ENCODE measurements at places on chromosomes 16 and 17. TPM values are rescaled to one million over a fixed set of nuclear protein-coding genes. Genes with fewer than 3 reads are reported as not detected.
A peak's percentile ranks its signal among the peaks of the same experiment; 100 is the strongest.

Gene HBZ
- total RNA-seq: not detected

Gene CRHR1
- total RNA-seq: not detected

Gene CASKIN2
- 9.2 TPM for total RNA-seq

Gene NOXO1
- total RNA-seq: not detected

Gene RASD1
- total RNA-seq: 0.89 TPM

Gene PLEKHG4
- total RNA-seq: 24.2 TPM

Gene DNAH2
- not detected for total RNA-seq

GRCh38 chr16:85729452-85730185, 21.3 kb downstream of the C16orf74 start:
- H3K36me3 ChIP-seq: no peaks in the 10 kb centered on the region
- H3K27me3 ChIP-seq: no peaks in the 10 kb centered on the region
- no peak overlapping the region for H3K27ac ChIP-seq
- no peak for DNase-seq
- no peaks in the 10 kb centered on the region for H3K4me1 ChIP-seq

DNA sequence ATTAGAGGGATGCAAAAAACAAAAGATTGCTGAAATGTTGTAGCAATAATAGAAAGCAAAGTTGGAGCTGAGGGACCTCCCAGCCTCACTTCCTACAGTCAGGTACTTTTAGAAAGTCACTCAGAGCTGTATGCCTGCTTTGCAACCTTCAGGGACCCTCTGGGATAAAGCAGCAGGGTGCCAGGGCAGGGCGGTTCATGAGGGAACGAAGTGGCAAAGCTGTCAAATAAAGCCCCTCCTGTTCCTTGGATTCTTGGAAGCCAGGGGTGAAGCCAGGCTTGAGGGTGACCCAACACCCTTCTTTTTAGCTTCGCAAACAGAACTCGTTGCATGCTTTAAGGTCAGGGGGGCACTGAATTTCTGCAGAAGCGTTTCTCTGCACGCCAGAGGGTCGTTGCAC, 767 bp downstream of the ATP2C2 start:
- H3K4me3 ChIP-seq: no peak overlapping the region
- peaks cover 71% of the 10 kb centered on the region for H3K27me3 ChIP-seq
- H3K4me1 ChIP-seq: no peaks in the 10 kb centered on the region
- H3K27ac ChIP-seq: no peak overlapping the region

DNA sequence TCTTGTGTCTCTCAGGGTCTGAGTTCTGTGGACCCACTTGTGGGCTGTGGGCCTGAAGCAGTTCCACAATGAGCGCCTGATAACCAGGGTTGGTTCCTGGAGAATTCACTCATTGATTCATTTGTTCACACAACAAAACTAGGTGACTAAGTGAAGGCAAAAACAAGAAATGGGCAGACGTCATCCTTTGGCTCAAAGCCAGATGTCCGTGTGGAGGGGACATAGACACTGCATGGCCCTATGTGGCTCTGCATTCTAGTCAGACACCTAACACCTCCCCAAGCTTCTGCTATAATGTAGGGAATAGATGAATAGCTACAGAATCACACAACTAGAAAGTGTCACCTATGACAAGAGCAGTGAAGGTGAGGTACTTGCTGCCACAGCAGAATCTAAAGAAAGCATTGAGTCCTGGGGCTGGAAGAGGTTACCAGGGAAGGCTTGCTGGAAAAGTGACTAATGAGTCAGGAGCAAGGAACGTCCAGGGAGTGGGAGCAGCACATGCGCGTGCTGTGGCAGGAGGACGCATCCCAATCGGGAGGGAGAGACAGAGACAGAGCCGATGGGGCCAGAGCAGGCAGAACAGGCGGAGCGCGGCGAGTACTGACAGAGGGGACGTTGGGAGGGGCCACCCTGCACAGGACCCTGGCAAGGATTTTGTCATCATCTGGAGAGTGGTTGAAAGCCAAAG, 58.9 kb downstream of the CES1 start:
- no peak overlapping the region for H3K27ac ChIP-seq
- no peaks in the 10 kb centered on the region for H3K36me3 ChIP-seq
- no peaks in the 10 kb centered on the region for H3K4me1 ChIP-seq
- no peaks in the 10 kb centered on the region for H3K27me3 ChIP-seq
- DNase-seq: peak; percentile 55

DNA sequence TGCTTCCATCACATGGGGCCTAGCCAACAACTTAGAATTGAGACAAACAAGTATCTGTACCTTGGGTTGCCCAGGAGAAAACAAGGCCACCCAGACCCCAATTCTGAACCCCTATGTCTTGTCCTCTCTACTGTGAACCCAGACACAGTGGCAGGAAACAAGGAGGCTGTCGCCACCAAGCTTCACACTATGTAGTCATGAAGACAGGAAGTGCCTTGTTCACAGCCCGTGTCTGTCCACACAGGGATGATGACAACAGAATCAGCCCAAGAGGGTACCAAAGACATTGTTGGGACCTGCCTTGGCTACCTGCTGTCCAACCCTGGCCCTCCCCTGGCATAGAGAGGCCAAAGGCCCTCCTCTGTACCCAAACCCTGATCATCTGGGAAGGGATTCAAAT, 84.8 kb downstream of the CDYL2 start:
- no peaks in the 10 kb centered on the region for H3K4me1 ChIP-seq
- H3K27me3 ChIP-seq: no peaks in the 10 kb centered on the region
- no peak overlapping the region for H3K27ac ChIP-seq
- no peak overlapping the region for H3K4me3 ChIP-seq

GRCh38 chr17:68565661-68566441, 35.3 kb downstream of the FAM20A start:
- H3K27ac ChIP-seq: peak overlapping the region; percentile 16
- no peak overlapping the region for H3K4me3 ChIP-seq
- peak; percentile 23 for DNase-seq

DNA sequence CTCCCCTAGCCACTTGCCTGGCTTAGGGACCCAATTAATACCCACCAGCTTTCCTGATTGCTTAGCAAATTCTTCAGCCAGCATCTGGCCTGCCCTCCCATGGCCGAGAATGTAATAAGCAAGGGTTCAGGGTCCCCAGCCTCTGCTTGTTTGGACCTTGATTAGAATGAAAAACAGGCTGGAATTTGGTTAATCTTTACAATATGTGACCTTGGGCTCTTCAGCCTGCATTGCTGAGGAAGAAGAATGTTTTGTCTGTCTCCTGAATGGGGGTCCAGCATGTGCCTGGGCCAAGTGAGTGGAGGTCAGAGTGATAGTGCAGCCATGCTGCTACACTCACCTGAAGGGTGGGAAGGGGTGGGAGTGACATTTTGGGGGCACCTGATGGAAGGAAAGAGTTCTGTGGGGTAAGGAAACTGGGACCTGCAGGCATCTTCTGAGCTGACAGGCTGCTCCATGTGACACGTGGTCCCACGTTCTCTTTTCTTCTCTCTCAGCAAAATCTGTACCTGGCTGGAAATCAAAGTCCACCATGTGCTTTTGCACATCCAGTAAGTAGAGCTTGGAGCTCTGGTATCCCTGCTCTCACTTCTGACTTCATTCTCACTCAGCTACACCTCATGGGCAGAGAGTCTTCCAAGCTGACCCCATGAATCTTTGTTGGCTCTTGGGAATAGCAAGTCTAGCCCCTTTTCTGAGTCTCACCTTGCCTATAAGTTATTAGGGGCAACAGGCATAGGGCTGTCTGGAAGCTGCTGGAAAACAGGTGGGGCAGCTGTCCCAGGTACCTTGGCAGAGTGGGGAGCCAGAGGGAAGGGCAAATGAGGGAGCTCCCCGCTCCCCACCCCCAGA, 5.3 kb downstream of the TMEM106A start:
- no peak for DNase-seq
- no peak overlapping the region for H3K27ac ChIP-seq
- H3K4me3 ChIP-seq: no peak overlapping the region
- no peaks in the 10 kb centered on the region for H3K27me3 ChIP-seq

GRCh38 chr16:88005181-88005581, 53.9 kb downstream of the BANP start:
- no peak overlapping the region for H3K4me3 ChIP-seq
- peak; percentile 13 for DNase-seq
- no peaks in the 10 kb centered on the region for H3K27me3 ChIP-seq
- H3K27ac ChIP-seq: no peak overlapping the region
- H3K36me3 ChIP-seq: peaks cover 13% of the 10 kb centered on the region

DNA sequence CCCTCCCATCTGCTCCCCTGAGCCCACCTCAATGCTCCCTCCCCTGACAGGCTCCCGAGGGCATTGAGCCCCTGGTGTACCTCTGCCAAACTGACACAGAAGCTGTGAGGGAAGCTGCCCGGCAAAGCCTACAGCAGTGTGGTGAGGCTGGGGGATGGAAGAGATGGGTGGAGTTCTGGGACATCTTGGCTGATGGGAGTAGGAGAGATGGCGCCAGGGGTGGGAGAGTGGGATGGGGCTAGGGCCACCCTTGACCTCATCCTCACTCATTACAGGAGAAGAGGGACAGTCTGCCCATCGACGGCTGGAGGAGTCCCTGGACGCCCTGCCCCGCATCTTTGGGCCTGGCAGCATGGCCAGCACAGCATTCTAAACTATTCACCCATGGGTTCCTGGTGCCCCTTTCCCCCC, 16.2 kb upstream of the CTCF start:
- H3K36me3 ChIP-seq: peaks cover 21% of the 10 kb centered on the region
- no peak for DNase-seq

DNA sequence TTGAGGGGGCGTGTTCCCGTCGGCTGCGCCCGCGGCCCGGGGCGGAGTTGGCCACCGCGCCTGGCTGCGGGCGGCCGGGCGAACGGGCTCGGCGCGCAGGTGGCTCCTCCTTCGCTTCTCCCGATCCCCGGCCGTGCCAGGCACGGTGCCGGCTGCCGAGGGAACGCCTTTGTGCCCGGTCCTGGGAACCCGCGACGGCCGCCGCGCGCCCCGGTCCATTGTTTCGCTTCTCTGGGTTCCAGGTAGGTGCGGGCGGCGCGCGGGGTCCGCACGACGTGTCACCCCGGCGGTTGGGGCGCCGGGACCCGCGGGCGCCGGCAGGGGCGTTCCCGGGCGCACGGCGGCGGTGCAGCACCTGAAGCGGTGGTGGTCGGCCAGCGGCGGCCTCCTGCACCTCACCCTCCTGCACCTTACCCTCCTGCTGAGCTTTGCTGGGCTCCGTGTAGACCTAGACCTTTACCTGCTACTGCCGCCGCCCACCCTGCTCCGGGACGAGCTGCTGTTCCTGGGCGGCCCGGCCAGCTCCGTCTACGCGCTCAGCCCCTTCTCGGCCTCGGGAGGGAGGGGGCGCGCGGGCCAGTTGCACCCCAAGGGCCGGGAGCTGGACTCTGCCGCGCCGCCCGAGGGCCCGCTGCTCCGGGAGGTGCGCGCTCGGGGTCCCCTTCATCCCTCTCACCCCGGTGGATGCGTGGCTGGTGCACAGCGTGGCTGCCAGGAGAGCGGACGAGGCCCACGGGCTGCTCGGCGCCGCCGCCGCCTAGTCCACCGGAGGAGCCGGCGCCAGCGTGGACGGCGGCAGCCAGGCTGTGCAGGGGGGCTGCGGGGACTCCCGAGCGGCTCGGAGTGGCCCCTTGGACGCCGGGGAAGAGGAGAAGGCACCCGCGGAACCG, 99.9 kb downstream of the EFCAB13 start:
- no peak overlapping the region for H3K4me3 ChIP-seq
- H3K27me3 ChIP-seq: no peaks in the 10 kb centered on the region
- no peaks in the 10 kb centered on the region for H3K36me3 ChIP-seq
- no peaks in the 10 kb centered on the region for H3K4me1 ChIP-seq
- no peak for DNase-seq

- no peak overlapping the region for H3K4me3 ChIP-seq
- H3K27ac ChIP-seq: peak overlapping the region; percentile 11
- no peaks in the 10 kb centered on the region for H3K36me3 ChIP-seq
- H3K27me3 ChIP-seq: no peaks in the 10 kb centered on the region
- H3K4me1 ChIP-seq: peaks cover 52% of the 10 kb centered on the region
- DNase-seq: peak; percentile 39
Measured at GRCh38 chr17:77128896-77129567, 11.7 kb upstream of the SEC14L1 start.

DNA sequence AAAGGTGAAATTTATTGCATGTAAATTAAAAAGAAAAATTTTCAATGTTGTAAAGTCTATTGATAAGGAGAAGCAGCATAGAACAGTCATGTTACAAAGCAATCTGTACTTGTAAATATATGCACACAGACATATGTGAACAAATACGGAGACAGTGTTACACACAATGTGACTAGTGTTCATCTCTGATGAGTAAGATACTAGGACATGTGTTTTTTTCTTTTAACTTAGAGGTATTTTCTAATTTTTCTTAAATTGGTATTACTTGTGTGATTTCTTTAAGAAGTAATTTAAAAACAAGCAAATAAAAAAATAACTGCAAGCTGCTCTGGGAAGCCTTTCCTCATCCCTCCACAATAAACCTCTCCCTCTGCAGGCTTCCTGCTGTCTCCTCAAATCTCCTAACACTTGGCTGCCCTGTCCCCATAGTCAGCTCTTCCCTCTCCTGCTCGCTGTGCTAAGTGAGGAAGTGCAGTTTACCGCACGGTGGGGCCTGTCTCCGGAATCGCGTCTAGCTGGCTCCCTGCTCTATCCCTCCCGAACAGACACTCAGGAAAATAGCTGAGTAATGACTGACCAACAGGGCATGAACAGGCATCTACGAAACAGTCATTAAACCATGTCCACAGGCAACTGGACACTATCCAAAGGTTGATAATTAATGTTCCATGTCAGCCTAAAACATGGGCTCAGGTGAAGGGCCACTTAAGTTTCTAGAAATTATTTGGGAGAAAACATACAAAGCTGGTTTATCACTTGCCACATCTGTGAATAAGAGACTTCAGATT, 35.9 kb downstream of the CMTM4 start:
- H3K36me3 ChIP-seq: no peaks in the 10 kb centered on the region
- DNase-seq: peak; percentile 94
- no peaks in the 10 kb centered on the region for H3K27me3 ChIP-seq

- peak overlapping the region; percentile 89 for H3K27ac ChIP-seq
- H3K4me1 ChIP-seq: peaks cover 6% of the 10 kb centered on the region
- H3K36me3 ChIP-seq: no peaks in the 10 kb centered on the region
- DNase-seq: peak; percentile 8
- no peaks in the 10 kb centered on the region for H3K27me3 ChIP-seq
- H3K4me3 ChIP-seq: peak overlapping the region; percentile 100
Measured at GRCh38 chr16:69763599-69763942, 1.4 kb downstream of the WWP2 start.

- H3K36me3 ChIP-seq: peaks cover 9% of the 10 kb centered on the region
- H3K4me1 ChIP-seq: peaks cover 32% of the 10 kb centered on the region
- no peaks in the 10 kb centered on the region for H3K27me3 ChIP-seq
- DNase-seq: no peak
Measured at GRCh38 chr17:47117386-47117785, 71.7 kb downstream of the CDC27 start.

- H3K4me3 ChIP-seq: no peak overlapping the region
- H3K27me3 ChIP-seq: no peaks in the 10 kb centered on the region
- H3K4me1 ChIP-seq: peaks cover 11% of the 10 kb centered on the region
- no peaks in the 10 kb centered on the region for H3K36me3 ChIP-seq
- no peak for DNase-seq
Measured at GRCh38 chr16:66146798-66147197, 219.7 kb upstream of the CDH5 start.

Measured in GM23248 (cell line).